Amniotic stem cell (primary cell): ENCODE measurements at places on chromosomes 7 and 10.

DNA sequence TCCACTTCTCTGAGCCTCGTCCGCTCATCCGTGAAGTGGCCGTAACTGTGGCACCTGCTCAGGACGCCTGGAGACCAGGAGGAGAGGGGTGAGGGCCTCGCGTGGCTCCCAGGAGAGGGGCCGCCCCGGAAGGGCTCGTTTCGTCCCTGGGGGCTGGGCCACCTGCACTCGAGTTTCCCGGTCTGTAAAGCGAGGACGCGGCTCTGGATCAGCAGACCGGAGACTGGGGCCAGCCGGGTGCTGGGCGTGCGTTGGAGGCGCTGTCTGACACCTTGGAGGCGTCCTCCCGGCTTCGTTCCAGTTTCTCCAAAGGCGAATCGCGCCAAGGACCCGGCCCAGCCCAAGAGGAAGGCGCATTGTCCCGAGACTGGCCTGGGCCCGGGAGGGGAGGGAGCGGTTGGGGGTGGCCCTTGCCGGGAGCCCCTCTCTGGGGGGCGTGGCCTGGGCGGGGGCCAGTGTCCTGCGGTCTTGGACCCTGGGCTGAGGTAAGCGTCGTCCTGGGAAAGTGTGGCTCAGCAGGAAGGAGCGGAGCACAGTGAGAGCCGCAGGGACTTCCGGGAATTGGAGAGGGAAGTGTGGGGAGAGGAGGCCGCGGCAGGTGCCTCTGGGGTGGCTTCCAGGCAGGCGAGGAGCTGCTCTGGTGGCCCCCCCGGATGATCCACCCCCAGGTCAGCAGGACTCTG lies 89.6 kb downstream of the FOXL3 start:
- no peak for DNase-seq

GRCh38 chr7:128099204-128099671 lies 68.0 kb upstream of the LRRC4 start:
- DNase-seq: no peak

GRCh38 chr7:68622500-68622899 lies 975.8 kb upstream of the AUTS2 start:
- DNase-seq: no peak

DNA sequence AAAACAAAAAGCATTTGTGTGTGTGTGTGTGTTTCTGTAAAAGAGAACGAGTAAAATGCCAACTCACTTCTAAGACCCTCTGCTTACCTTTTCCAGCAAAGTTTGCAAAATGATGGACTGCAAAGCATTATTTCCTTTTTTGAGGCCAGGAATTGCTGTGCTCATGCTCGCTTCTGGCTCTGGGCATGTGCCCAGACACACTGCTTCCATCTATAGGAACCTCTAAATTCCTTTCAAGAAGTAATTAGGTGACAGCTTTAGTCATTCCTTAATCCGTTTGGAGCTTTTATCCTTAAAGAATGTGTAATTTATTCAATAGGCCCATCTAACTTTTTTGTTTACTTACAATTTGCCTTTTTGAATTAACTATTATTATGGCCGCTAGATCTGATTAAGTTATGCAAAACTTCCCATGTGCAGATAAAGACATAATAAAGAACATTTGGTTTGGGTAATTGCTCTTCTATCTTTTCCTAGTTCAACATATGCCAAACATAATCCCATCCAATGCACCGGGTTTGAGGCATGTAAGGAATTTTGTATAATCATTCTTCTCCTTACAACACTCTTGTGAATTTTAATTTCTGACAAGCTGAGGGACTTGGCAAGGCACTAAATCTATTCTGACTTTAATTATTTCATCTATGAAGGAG lies 34.7 kb downstream of the A1CF start:
- DNase-seq: no peak

GRCh38 chr10:94052866-94053791 lies 59.4 kb downstream of the PLCE1 start:
- DNase-seq: no peak

GRCh38 chr7:128738570-128739047 lies 550 bp upstream of the CALU start:
- DNase-seq: no peak

DNA sequence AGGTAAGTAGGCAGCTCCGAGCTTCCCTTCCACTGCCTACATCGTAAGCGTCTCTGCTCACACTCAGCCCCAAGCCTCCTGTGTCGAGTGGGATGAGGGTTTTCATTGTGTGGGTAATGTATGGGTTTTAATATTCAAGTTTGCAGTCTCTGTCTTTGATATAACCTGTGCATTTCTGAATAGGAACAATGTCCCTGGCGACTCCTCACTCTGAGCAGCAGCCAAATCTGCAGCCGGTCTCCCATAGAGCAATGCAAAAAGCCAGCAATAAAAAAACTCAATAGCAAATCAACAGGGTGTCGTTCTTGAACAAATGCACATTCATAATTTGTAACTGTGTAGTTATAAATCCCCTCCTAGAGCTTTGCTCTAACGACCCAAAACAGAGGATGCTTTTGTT lies 33.4 kb downstream of the PPP1R17 start:
- no peak for DNase-seq

GRCh38 chr10:27770181-27770580 lies 24.6 kb upstream of the MKX start:
- DNase-seq: no peak

DNA sequence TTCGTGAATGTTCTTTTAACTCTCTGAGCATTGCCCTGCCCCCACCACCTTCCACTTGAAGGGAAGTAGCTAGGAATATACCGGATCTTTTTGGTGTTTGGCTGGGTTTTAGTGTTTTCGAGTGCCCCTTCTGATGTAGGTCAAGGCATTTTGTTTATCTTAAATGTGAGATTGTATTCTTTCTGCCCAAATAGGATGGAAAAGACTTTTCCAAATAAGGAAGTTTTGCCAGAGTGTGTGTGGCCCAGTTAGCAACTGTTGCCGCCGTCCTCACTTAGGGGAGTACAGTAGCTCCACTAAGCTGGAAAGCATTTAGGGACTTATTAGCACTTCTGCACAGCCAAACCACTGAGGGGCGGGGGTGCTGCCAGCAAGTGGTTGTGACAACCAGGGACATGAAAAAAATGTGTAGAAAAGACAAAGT lies 29.8 kb upstream of the VCL start:
- DNase-seq: no peak

- DNase-seq: no peak
These were observed 43.1 kb downstream of the BRAF start for GRCh38 chr7:140881507-140882228.

GRCh38 chr10:267705-268104 lies 132.4 kb downstream of the ZMYND11 start:
- no peak for DNase-seq

- peak; percentile 96 for DNase-seq
These were observed 68.3 kb downstream of the NAMPT start for GRCh38 chr7:106216517-106216922.

- no peak for DNase-seq
These were observed 65.0 kb upstream of the PFKP start for GRCh38 chr10:3002304-3002703.

DNA sequence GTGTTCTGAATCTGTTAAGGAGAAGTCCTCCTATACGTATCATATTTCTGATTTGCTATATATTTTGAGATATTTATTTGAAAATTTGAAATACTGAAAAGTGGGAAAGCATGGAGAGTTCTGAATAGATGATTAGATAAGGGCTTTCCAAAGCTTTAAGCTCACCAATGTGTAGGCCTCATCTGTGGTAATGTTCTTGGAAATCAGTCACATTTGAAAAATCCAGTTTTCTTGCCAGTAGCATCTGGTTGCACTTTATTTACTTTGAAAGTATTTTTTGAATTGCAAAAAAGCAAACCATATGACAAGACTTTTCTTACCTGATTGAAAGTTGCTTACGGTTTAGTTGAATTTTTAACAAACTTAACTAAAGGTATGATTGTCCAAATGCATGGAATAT lies 21.7 kb downstream of the ADD3 start:
- DNase-seq: no peak
